ENCODE measurements at places on chromosomes 4 and X.

DNA sequence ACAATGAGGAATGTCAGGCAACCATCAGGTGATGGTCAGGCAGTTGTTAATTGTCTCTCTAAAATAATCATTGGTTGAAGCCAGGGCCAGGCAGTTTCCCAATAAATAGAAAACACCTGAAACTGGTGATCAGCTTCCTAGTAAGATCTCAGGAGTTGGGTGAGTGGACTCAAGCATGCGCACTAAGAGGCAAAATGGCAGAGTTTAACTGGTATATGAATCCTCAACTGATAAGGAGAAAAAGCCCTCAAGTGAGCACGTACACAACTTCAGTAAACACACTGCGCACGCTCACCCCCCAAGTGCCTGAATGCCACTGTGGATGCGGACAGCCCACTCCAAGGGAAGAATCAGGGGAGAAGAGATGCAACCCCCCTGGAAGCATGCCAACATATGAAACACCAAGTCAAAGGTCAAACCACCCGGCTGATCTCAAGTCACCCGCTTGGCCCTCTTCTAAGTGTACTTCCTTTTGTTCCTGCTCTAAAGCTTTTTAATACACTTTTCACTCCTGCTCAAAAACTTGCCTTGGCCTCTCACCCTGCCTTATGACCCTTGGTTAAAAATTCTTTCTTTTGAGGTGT is 39.9 kb downstream of the LNX1 start:
- DNase-seq: no peak

GRCh38 chrX:53682885-53683555 is 3.5 kb downstream of the HUWE1 start:
- DNase-seq: peak; percentile 4

DNA sequence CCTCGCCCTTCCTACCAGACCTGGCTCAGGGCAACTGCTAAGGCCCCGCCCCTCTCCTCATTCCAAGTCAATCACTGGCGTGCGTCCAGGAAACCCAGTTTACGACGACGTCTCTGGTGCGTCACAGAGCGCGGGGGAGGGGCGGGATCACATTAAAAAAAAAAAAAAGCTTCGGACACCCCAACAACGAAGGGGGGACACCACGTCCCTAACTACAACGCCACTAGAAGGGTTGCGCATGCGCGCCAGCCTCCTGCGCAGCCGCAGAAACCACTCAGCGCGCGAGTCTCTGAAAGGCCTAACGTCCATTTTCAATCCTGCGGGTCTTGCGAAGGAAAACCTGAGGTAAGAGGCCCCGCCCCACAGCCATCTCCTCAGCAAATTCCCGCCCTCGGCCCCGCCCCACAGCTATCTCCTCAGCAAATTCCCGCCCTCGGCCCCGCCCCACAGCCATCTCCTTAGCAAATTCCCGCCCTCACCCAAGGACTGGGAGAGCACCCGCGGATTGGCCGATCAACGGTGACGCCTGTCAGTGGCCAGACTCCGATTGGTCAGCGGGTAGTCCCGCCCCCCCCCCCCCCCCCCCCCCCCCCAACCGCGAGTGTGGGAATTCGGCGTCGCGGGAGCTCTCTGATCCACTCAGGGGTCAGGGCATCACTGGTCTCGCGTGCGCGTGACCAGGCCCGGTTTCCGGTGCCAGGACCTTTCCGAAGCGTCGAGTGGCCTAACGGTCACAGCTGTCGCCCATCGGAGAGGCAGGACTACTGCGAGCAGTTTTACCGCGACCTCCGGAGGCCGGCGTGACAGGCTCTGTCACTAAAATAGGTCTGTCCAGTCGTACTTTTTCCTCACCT is at the start of gene SCML1:
Gene SCML1, plus strand, starts transcription at position 638 of the 854 bp plus-strand sequence. CDS start 6,694 bp downstream, outside the sequence.
- DNase-seq: peak; percentile 83

- no peak for DNase-seq
These were observed 57.2 kb downstream of the FNIP2 start for GRCh38 chr4:158826057-158826456.

- DNase-seq: no peak
These were observed 9.3 kb downstream of the PRDM8 start for GRCh38 chr4:80206521-80207171.

DNA sequence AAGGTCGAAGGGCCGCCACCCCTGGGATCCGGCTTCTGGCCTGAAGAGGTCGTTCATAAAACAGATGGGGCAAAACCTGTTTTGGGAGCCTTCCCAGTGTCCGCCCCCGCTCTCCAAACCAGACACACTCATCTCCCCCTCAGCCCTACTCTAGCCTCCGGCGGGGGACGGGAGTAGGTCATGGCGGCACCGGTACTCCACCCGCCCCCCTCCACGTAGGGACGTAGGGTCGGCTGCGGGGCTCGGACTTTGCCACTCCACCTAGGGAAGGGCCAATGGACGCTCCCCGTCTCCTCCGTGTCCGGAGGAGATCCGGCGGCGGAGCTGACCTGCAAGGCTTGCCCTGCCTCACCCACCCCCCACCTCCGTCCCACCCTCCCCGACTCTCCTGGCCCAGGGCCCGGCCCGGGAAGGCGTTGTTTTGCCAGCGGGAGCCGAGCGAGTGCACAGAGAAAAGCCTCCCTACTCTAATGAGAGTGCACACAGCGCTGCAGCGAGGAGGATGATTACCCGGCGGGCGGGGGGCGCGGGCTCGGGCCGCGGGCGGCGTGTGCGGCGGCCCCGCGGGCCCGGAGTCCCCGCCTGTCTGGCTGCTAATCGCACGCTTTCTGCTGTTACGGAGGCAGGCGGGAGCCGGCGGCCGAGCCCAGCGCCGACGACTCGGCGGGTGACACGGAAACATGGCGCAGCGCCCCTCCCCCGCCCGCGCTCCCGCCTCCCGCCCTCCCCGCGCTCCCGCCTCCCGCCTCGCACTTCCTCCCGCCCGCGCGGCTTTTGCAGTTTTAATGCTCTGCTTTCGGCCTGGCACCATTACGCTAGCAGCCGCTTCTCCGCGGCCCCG is 8.3 kb upstream of the BCOR start:
- no peak for DNase-seq

DNA sequence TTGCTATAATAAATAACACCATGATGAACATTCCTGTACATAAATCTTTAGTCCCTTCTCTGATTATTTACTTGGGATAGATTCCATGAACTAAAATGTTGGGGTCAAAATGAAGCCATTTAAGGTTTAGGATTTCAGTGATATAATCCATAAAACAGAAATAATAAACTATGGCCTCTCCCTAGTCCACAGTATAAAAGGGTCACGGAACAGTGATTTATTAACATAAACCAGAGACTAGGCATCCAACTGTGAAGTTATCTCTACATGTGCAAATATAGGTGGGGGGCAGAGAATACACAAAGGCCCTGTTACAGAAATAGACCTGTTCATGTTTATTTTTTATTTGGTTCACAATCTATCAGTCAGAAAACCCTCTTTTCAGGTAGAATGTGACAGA is 499.1 kb upstream of the SLIT2 start:
- no peak for DNase-seq

DNA sequence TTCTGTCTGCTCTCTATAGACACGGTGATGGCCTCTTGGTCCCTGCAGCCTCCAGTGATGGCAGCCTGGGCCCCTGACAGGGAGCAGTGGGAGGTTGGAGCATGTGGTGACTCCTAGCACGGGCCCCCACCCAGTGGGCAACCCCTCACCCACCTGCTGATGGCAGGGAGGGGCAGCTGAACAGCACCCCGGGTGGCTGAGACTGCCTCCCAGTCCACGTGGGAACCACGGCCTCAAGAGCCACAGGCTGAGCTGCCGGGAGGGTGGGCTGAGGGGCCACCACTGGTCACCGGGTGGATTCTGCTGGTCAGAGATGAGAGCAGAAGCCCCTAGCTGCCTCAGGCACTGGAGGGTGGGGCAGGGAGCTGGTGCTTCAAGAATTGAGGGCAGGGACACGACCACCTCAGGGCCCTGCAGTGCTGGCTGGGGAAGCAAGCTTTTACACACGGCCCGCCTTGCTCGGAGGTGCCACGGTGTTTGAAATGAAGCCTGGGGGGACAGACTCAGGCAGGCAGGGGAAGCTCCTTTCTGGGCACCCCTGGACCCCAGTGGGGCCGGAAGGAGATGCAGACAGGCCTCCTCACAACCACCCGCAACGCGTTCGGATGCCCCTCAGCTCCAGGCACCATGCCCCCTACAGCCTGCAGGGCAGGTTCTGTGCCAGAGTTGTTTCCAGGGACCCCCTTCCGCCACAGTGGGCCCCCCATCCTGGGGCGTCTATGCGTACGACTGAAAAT is 6.3 kb upstream of the HAUS3 start:
- no peak for DNase-seq

- no peak for DNase-seq
These were observed 32.4 kb upstream of the BCOR start for GRCh38 chrX:40130207-40130606.

- no peak for DNase-seq
These were observed 10.9 kb upstream of the TET2 start for GRCh38 chr4:105135785-105136184.

- DNase-seq: no peak
These were observed 225.2 kb upstream of the ZFP42 start for GRCh38 chr4:187770345-187770744.

DNA sequence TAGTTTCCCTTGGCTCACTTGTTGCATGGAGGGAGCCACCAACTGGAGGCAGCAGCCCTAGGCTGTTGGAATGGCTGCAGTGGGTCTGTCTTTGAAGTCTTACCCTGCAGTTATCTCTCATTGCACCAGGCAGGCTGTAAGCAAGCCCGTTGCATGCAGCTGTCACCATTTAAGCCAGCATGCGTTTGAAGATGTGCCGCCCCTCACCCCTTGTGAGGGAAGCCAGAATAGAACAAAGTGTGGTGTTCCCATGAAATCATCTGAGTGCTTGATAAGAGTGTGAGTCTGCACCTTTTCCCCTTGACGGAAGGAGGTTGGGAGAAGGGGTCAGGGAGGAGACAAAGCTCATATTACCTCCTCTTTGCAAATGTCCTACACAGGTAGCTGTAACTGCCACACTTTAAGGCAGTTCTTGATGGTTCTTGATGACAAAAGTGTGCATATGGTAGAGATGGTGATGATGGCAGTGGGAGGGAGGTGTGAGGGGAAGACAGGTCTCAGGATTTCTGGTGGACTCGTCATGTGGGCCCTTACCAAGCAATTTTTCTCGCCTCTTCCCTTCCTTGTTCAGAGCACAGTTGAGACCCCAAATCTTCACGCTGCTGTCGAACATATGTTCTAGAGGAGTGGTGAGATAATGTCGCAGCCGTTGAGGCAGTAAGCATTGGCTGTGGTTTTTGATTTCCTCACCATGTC is 191.4 kb upstream of the LEF1 start:
- DNase-seq: no peak

DNA sequence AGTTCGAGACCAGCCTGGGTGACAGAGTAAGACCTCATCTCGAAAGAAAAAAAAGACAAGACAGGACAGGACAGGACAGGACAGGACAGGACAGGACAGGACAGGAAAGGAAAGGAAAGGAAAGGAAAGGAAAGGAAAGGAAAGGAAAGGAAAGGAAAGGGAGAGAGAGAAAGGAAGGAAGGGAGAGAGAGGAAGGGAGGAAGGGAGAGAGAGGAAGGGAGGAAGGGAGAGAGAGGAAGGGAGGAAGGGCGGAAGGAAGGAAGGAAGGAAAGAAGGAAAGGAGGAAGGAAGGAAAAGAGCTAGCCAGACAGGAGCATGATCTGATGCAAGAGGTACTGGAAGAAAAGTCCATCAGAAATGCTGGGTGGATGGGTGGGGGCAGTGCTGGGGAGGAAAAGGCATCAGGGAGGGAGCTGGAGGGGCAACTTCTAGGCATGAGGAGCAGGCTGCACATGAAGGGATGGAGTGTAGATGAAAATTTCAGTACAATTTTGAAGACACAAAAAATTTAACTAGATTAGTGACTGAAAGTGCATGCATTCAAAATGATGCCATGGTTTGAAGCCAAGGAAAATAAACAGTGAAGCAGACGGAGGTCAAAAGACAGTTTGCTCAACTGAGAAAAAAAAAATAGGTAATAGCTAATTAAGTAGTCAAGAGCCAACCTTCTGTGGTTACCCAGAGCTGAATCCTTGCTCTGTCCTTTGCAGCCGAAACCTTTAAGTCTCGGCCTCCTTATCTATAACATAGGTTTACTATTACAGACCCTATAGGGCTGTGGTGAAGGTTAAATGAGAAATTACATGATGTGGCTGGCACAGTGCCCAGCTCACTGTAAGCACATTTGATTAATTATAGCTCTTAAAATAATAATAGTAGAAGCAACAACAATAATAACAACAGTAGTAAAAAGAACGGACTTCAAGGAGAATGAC is 59.9 kb downstream of the ZNF827 start:
- no peak for DNase-seq

DNA sequence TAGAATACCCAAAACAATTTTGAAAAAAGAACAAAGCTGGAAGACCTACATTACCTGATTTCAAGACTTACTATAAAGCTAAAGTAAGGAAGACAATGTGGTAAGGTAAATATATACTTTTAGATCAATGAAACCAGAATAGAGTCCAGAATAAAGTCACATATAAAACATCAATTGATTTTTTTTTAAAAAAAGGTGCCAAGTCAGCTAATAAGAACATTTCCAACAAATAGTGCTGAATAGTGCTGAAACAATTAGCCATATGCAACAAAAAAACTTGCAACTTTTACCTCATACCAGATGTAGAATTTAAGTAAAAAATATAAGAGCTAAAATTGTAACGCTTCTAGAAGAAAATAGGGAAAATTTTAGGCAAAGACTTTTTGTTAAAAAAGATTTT is 73.0 kb upstream of the PDHA1 start:
- DNase-seq: no peak

GRCh38 chrX:41542135-41542534 is 95.0 kb downstream of the NYX start:
- no peak for DNase-seq

Data from germinal center (tissue), 1 donor.